Activated CD4-positive, alpha-beta T cell treated with anti-CD3 and anti-CD28 coated beads, Interleukin-2, amount 50 U/mL, for 4 hours (primary cell): ENCODE measurements at places on chromosomes 6 and 20.

DNA sequence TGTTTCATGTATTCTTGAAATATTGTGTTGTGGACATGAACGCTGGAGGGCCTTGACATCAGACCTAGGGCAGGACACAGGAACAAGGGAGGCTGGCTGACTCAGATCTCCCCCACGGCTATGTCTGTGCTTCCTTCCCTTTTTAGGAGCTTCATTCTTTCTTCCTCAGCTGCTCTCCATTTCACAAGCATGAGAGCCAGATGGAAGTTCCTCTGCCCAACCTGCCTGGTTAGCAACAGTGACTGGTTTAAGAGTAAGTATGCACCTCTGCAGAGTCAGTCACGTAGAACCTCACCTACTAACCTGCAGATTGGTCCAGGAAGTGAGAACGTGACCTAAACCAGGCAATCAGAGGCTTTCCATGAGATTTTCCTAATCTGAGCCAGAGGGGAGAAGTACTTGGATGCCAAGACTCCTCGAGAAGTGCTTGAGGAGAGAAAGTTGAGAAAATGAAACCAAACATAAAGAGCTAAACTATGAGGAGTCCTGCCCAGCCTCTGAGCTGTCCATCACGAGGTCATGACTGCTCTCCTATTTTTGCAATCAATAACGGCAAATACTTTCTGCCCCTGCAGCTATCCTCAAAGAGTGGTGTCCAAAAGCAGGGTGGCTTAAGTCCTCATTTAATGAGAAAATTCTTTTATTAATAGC is 465.2 kb upstream of the CITED2 start:
- DNase-seq = no peak

- no peak for DNase-seq
Observed at GRCh38 chr6:75317503-75318206, 33.1 kb upstream of the TMEM30A start.

GRCh38 chr20:48198929-48199451 is 413.7 kb upstream of the SULF2 start:
- no peak for DNase-seq

GRCh38 chr6:134115715-134116074 is 63.3 kb upstream of the SLC2A12 start:
- DNase-seq = no peak

- no peak for DNase-seq
Observed at GRCh38 chr6:47464052-47464451, 13.5 kb upstream of the CD2AP start.

- no peak for DNase-seq
Observed at GRCh38 chr20:36547186-36548005, 6.1 kb downstream of the MYL9 start.

GRCh38 chr6:68160348-68160747 is 474.7 kb upstream of the ADGRB3 start:
- no peak for DNase-seq
